ENCODE measurements at places on chromosomes 11 and 22.
A peak's percentile ranks its signal among the peaks of the same experiment; 100 is the strongest.

DNA sequence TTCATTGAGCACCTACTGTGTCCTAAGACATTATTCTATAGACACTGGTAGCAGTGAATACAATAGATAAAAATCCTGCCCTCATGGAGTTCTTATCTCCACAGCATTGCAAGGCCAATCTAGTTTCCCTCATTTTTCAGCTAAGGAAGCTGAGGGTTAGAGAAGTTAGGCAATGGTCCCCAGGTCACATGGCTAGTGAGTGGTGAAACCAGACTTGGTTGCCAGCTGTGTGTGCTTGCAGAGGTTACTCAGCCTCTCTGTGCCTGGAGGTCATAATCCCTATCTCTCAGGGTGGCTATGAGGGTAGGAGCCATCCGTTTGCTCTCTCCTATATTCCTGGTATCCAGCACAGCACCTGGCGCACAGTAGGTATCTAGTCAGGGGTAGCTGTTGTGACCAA is 147.7 kb upstream of the SEZ6L start:
- no peak for DNase-seq

DNA sequence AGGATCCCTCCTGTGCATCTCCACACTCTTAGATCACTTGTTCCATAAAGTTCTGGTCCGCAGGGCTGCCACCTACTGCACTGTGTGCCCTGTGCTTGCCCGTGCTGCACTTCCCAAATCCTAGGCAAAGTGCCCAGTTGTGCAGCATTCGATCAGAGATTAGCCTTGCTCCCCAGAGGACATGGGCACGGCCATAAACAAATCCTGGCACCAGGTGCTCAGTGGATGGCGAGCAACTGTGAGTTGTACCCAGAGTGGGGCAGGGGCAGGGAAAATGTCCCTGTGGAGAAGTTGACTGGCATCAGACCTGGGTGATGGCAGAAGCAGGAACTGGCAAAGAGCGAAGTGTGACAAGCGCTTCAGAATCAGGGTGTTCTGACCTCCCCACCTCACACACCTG is 4.7 kb downstream of the FADS2 start:
- no peak for DNase-seq

- DNase-seq = peak; percentile 61
Measured at GRCh38 chr11:95337972-95338429, 107.0 kb upstream of the SESN3 start.

GRCh38 chr22:39498802-39499201 is 3.3 kb upstream of the MIEF1 start:
- DNase-seq = no peak

- peak; percentile 61 for DNase-seq
Measured at GRCh38 chr11:2687782-2688191, 12.0 kb downstream of the KCNQ1OT1 start.

DNA sequence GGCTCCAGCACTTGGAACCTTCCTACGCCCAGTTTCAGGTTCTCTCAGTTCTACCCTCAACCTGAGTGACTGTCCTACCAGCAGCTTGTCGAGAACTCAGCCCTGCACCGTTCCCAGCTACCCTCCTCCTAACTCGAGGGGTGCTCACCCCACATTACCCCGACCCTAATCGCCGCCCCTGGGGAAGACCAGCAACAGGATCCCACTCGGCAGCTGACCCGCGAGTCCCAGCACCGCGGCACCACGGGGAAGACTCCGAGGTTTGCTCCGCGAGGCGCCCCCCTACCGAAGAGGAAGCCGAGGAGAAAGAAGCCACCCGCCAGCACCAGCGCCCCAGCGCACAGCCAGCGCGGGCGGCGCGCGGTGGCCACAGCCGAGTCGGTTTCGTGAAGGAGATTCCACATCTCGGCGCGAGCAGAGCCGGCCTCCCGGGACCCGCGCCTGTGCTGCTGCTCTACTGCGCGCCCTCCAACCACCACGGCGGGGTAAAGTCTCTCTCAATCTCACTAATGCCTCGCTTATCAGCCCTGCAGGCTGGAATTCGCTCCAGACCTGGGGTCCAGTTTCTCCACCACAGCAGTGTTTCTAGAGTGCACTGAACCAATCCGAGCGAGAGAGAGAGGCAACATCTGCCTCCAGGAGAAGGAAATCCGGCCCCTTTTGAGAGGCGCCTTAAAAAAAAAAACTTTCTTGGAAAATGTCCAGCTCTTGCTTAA is at the start of gene FOLH1:
Gene FOLH1, minus strand, starts transcription at position 597 of the 716 bp plus-strand sequence. Its CDS starts 193 bp downstream, at position 404.
- DNase-seq = peak; percentile 59

DNA sequence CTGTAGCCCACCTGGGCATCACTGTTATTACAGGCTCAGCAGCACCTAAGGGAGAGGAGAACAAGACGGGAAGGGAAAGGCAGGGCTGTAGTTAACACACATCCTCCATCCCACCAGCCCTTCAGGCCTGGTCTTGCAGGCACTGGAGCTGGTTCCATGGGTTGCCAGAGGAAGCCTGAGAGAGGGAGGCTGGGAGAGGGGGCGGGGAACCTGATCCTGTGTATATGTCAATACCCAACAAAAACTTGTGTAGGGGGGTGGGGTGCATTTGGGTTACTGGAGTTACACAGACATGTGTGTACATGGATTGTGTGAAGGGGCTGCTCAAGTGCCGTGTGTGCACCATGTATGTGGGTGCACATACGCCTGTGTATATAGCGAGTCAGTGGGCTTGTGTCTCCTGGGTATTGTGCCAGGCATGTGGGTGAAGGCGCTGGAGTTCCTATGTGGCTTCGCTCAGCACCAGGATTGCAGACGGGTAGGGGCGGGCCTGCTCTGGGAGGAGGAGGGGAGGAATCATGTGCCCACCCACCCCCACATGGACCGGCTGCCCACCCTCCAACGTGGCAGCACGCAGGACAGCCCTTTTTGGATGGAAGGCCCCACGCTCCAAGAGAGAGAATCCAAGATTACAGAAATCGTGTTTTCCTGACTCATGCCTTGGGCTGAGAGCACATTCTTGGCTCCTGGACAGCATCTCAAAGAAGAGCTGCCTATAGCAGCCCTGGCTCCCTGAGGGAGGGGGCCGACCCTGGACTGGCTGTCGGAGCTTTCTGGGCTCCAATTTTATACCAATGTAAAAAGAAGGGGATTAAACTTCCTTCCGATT is 4.2 kb upstream of the SERPINH1 start:
- peak; percentile 63 for DNase-seq

DNA sequence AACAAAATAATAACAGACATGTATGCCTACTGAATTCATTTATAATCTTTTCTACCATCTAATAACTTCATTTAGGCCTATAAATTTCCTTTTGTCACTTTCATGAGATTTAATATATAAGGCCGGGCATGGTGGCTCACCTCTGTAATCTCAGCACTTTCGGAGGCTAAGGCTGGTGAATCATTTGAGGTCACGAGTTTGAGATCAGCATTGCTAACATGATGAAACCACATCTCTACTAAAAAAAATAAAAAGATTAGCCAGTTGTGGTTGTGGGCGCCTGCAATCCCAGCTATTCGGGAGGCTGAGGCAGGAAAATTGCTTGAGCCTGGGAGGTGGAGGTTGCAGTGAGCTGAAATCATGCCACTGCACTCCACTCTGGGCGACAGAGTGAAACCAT is 14.2 kb upstream of the NTM start:
- DNase-seq = no peak

- DNase-seq = no peak
Measured at GRCh38 chr22:25845985-25846745, 104.2 kb downstream of the MYO18B start.
